ENCODE measurements at places on chromosomes 5 and 9. TPM values are rescaled to one million over a fixed set of nuclear protein-coding genes. Genes with fewer than 3 reads are reported as not detected.

DNA sequence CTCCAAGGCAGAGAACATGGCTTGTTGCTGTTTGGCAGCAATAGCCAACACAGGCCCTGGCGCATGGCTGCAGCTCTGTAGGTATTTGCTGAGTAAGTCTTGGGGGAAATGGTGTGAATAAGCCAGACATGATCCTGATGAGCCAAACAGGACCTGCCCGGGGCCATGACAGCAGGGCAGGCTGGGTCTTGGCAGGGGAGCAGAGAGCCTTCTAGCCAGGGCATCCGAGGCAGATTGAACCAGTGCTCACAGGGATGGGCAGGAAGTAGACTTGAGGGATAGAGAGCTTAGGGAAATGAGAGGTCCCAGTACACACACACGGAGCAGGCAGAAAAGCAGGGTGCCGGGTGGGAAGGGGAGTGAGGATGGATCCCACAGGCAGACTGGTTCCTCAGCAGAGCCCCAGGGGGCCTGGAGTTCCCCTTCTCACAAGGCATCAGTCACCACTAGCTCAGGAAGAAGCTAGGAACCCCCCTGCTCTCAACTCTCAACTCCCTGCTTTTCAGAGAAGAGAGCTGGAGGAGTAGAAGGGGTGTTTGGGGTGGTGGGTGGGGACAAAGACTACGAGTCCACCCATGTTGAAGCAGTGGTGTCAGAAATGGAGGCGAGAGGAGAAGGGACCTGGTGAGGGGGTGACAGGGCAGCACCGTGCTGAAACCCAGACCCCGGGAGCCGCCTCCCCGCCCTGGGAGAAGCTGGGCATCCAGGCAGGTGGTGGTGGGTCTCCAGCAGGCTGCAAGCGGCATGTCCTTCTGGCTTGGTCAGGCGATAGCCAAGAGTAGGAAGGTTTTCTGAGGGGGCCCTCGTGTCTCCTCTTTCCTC is 111.1 kb downstream of the RGS3 start:
- DNase-seq, result no peak

Gene AJM1
- total RNA-seq, result 3.4 TPM

DNA sequence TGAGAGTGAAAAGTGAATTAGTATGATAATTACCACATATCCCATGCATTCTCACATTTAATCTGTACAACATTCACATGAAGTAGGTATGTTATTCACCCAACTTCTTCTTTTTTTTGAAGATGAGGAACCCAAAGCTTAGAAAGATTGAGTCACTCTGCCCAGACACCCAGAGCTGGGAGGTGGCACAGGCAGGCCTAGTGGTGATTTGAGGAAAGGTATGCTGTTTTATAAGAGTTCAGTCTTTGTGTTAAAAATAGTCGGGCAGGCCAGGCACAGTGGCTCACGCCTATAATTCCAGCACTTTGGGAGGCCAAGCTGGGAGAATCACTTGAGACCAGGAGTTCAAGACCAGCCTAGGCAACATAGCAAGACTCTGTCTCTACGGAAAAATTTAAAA is 285.3 kb downstream of the NR3C1 start:
- no peak for DNase-seq

- no peak for DNase-seq
These were observed 125.3 kb downstream of the CRB2 start for GRCh38 chr9:123481209-123481865.

- peak; percentile 10 for DNase-seq
These were observed 1.6 kb downstream of the KLHL3 start for GRCh38 chr5:137734331-137734730.

Gene SLC9A3
- total RNA-seq, result 2.0 TPM

Gene ZNF618
- total RNA-seq, result 0.73 TPM

GRCh38 chr5:59744531-59744992 is 149.0 kb downstream of the PDE4D start:
- DNase-seq, result no peak

GRCh38 chr9:95736891-95737522 is 138.5 kb upstream of the ERCC6L2 start:
- DNase-seq, result no peak

GRCh38 chr9:110999379-110999778 is 38.9 kb downstream of the LPAR1 start:
- no peak for DNase-seq

DNA sequence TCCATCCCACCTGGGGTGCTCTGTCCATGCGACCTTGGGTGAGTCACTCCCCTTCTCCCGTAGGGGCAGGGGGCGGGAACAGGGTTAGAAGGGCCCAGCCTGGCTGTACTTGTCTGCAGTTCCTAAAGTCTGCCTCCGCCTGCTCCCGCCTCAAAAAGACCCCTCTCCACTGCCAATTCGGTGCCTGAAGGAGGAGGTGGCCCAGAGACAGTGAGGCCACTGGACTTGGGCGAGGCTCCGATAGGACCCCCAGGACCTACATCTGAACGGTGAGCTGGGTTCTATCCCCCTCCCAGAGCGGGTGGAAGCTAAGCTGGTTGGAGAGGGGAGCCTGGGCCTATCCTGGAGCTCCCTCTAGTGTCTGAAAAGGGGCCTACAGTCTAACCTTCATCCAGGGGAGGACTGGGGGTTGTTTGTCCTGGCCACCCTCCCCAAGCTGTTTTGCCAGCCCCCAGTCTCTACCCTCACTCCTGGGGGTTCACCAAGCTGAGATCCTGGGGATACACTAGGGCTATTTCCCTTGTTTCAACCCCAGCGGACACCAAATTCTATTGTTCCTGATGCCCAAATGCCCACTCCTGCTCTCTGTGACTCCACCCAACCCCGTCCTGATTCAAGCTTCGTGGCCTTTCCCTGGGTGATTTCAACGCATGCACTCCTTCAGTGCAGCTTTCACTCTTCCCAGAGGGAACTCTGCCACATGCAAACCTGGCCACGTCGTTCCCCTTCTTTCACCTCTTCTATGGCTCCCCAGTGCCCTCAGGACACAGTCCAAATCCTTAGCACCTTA is 6.1 kb upstream of the CRB2 start:
- DNase-seq, result peak; percentile 70

Gene SLCO6A1
- total RNA-seq, result not detected

GRCh38 chr5:71757590-71758543 is 38.8 kb downstream of the CARTPT start:
- peak; percentile 36 for DNase-seq

Gene SETD9
- 5.3 TPM for total RNA-seq

DNA sequence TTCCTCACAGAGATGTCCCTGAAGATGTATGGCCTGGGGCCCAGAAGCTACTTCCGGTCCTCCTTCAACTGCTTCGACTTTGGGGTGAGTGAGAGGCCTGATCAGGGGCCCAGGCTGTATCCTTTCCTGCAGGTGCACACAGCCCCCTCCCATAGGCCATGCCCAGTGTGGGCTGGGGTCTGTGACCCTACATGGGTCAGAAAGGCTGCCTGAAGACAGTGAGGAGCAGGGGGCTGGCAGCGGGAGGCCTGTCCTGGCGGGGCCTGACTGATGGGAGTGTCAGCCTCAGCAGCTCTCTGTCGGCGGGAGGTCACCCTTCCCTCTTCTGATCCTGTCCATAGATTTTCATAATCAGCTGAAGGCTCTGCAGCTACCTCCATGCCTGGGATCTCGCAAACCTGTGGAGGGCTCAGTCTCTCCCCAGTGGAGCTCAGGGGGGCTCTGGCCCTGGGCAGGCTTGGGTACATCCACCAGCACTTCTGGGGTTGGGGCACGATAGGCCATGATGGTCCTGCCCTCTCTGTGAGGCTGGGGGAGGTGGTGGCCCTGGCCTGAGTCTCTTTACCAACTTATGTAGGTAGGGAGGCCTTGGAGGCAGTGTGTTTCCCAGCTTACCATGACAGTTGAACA is 98.5 kb downstream of the CACNA1B start:
- no peak for DNase-seq

GRCh38 chr9:33785914-33786313 is 9.4 kb upstream of the PRSS3 start:
- no peak for DNase-seq

GRCh38 chr9:130805510-130806326 is 29.3 kb upstream of the ABL1 start:
- DNase-seq, result no peak

GRCh38 chr5:107806705-107807104 is 136.0 kb upstream of the EFNA5 start:
- no peak for DNase-seq

DNA sequence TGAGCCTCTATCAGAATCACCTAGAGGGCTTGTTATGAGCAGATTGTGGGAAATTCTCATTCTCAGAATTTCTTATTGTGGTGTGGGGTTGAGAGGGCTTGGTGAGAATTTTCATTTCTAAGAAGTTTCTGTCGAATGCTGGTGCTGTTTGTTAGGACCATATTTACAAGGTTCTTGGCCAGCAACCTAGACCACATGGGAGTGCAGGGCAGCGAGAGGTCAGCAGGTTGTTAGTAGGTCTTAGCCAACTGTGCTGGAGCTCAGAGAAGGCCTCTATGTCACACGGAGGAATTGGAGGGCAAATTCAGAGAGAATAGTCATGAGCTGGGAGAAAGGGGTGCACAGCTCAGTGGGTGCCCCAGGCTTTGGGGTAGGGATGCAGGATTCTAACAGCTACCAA is 357.0 kb downstream of the LRRC70 start:
- no peak for DNase-seq

GRCh38 chr9:127035423-127035822 is 87.0 kb downstream of the ANGPTL2 start:
- no peak for DNase-seq

Gene CAAP1
- total RNA-seq, result 14.4 TPM

- DNase-seq, result no peak
These were observed 100.1 kb upstream of the LRRTM2 start for GRCh38 chr5:138975098-138975847.
